Ammon's horn (tissue), 1 donor: ENCODE measurements at places on chromosomes 7 and 10.

GRCh38 chr7:42883950-42884349 is 27.9 kb downstream of the C7orf25 start:
- DNase-seq = peak; percentile 8

DNA sequence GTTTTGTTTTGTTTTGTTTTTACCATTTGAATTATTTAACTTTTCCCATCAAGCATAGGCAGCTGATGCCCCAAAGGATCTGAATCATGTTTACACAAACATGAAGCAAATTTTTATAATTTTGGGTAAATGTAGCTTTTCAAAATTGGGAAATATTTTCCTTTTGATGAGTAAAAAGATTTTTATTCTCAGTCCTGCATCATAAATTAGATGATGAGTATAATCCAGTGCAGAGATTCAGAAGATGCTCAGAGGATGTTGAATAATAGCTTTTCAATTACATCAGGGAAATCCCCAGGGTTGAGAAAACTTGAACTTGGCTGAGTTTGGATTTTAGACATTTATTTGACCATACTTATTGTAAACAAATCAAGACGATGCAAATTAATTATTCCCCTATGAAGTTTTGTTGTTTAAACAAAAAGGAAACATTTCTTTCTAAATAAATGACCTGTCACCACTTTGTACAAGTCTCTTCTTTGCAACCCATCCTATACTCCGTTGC is 121.7 kb downstream of the FAM204A start:
- no peak for DNase-seq

DNA sequence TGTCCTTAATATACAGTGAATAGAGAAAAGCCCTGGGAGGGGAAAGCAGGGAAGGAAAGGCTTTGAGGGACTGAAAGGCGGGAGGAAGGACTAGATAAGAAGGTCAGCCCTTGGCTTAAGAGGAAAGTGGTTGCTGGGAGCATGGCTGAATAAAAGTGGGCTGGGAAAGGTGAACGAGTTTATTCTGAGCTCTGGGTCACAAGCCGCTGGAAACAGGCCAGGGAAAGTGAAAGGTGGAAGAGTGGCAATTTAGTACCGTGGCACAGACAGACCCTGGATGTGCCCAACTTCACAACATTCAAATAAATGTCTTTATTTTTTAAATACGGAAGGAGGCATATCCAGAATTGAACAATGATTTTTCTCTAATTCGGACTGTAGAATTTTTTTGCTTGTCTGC is 39.7 kb downstream of the TAC1 start:
- no peak for DNase-seq

- DNase-seq = peak; percentile 69
These were observed 389.0 kb upstream of the PODXL start for GRCh38 chr7:131945313-131945911.

GRCh38 chr7:139861803-139862202 is 32.7 kb downstream of the TBXAS1 start:
- no peak for DNase-seq

GRCh38 chr7:57071-57470 is 135.3 kb upstream of the FAM20C start:
- DNase-seq = no peak

- no peak for DNase-seq
These were observed 24.9 kb upstream of the FAM3C start for GRCh38 chr7:121420976-121421375.

GRCh38 chr7:73668103-73668885 is 663 bp downstream of the VPS37D start:
- no peak for DNase-seq

DNA sequence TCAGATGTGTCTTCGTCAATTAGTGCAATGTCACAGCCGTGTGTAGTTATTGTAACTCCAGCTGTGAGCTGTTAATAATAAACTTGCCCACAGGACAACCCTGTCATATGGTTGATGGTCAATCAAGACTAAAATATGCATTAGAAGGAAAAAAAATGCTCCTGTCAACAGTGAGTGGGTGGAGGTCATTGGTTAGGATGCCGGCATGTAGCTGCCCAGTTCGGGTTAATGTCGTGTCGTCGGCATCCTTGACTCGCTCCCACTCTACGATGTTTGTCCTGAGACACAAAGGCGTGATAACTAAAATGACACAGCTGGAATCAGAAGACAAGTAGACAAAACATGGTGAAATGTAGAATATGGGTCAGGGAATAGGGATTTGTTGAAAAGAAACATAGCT is 442.8 kb upstream of the NPVF start:
- DNase-seq = no peak

DNA sequence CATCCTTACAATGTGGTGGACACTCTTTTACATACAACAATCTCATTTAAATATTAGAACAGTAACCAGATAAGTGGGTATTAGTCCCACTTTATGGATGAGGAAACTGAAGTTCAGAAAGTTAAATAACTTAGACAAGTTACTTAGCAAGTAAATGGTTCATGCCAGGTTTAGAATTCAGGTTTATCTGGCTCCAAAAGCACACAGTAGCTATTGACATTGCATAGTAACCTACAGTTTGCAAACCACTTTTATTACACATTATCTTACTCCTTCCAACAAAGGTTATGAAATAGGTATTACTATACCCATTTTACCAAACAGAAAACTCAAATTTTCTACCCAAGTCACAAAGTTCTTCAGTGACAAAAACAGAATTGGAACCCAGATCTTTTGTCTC is 19.7 kb upstream of the NKX2-3 start:
- DNase-seq = no peak

DNA sequence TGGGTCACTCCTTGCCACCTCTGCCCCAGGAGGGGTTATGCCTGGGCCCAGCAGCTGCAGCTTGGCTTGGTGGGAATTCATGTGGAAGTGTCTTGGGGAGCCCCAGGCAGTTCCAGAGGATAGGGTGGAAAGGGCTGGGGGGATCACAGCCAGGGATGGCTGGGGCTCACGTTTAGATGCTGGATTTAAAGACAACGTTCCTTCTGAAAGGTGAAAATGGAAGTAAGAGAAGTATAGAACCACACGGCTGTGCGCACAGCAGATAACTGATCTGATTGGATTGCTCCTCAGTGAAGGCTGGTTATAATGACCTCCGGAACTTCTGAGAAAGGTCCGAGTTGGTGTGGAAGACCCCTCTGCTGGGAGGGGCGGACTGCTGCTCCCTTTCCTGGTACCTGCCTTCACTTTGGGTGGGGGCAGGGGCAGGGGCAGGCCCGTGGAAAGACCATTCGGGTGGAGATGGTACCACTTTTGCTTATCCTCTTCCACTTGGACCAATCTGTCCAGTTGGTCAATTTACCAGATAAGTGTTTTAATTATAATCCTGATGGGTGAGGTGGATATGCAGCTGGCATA is 7.9 kb upstream of the MYL7 start:
- no peak for DNase-seq

DNA sequence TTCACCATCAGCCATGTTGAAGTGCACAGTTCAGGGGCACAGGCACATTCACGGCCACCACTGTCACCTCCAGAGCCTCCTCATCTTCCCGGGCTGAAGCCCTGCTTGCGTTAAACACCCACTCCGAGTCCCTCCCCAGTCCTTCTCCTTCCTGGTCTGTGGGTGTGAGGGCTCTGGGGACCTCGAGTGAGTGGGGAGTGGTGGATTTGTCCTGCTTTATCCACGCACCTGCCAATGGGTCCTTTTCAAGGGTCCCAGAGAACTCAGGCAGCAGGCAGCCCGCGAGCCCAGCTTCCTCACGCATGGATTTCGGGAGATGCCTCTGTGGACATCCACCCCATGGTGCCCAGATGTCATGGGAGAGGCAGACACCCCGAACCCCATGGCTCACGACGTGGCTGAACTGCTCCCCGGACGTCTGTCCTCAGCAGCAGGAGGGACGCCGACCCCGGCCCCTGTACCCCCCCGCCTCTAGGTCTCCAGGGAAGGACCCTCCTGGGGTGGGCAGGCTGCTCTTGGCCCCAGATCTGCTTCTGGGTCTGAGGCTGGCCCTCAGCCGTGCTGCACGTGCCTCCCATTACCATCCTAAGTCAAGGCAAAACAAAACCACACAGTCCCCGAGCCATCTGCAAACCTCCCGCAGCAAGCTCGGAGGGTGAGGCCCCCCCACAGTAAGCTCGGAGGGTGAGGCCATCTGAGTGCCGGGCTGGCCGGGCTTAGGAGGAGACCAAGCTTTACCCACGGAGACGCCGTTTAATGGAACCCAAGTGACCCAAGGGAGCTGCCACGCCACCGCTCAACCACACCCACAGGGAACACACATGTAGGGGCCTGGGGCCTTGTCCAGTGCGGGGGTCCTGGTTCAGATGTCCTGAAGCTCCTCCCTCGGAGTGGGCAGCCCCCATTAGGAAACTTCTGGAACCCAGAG is 9.0 kb downstream of the CYP2W1 start:
- DNase-seq = no peak

- DNase-seq = no peak
These were observed 44.8 kb upstream of the CUX1 start for GRCh38 chr7:101772508-101773211.

DNA sequence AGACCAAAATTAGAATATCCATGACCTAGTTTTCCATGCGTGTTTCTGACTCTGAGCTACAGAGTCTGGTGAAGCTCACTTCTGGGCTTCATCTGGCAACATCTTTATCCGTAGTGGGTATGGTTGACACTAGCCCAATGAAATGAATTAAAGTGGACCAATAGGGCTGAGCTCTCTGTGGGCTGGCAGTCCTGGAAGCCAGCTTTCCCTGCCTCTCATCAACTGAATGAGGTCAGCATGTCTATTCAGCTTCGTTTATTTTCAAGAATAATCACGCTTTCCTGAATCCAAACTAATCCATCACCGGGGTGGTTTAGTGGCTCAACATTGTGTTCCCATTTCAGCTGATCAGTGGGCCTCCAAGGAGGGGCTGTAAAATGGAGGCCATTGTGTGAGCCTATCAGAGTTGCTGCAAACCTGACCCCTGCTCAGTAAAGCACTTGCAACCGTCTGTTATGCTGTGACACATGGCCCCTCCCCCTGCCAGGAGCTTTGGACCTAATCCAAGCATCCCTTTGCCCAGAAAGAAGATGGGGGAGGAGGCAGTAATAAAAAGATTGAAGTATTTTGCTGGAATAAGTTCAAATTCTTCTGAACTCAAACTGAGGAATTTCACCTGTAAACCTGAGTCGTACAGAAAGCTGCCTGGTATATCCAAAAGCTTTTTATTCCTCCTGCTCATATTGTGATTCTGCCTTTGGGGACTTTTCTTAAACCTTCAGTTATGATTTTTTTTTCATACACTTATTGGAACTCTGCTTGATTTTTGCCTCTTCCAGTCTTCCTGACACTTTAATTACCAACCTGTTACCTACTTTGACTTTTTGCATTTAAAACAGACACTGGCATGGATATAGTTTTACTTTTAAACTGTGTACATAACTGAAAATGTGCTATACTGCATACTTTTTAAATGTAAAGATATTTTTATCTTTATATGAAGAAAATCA is 35.5 kb downstream of the CAV1 start:
- no peak for DNase-seq

GRCh38 chr7:157392256-157393037 is 55.6 kb downstream of the DNAJB6 start:
- DNase-seq = no peak

DNA sequence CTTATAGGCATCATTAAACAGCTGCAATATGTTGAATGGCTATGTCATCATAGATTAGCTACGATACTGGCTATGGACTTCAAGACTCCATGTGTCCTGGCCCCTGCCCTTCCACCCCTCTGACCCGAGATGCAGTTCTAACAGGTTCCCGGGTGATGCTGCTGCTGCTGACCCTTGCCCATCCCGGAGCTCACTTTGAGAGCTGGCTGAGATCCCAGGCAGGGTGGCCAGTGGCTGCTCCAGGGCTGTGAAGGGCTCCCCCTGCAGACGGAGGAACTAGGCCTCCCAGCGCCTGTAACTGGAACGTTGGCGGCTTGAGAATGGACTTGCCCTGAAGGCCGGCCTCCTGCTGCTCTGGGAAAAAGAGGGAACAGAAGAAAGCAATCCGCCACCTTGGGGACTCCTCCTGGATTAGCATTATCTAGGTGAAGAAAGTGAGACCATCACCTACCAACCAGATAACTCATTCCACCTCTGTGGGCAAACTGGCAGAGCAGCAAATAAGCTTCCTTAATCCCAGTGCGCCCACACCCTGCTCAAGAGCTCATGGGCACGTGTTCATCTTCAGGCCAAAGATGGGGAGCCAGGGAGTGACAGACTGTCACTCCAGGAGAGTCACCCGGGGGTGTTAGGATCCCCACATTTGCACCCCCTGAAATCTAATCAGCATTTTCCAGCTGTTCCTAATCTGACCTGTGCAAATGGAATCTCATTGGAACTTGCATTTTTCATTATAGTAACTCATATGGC is 56.8 kb downstream of the PARP12 start:
- no peak for DNase-seq

- no peak for DNase-seq
These were observed 3.7 kb upstream of the STK32C start for GRCh38 chr10:132311338-132311939.

- peak; percentile 38 for DNase-seq
These were observed 46.8 kb upstream of the NFE2L3 start for GRCh38 chr7:26105236-26105635.

- peak; percentile 13 for DNase-seq
These were observed 188.5 kb upstream of the AGR3 start for GRCh38 chr7:17070231-17070708.

- DNase-seq = no peak
These were observed 276.6 kb downstream of the GPR158 start for GRCh38 chr10:25451401-25451800.

GRCh38 chr10:117353684-117354083 is 21.6 kb downstream of the PDZD8 start:
- DNase-seq = no peak

- no peak for DNase-seq
These were observed 294.7 kb upstream of the AOAH start for GRCh38 chr7:37018954-37019353.

GRCh38 chr7:6604458-6604857 is 11.0 kb upstream of the ZNF853 start:
- DNase-seq = no peak

DNA sequence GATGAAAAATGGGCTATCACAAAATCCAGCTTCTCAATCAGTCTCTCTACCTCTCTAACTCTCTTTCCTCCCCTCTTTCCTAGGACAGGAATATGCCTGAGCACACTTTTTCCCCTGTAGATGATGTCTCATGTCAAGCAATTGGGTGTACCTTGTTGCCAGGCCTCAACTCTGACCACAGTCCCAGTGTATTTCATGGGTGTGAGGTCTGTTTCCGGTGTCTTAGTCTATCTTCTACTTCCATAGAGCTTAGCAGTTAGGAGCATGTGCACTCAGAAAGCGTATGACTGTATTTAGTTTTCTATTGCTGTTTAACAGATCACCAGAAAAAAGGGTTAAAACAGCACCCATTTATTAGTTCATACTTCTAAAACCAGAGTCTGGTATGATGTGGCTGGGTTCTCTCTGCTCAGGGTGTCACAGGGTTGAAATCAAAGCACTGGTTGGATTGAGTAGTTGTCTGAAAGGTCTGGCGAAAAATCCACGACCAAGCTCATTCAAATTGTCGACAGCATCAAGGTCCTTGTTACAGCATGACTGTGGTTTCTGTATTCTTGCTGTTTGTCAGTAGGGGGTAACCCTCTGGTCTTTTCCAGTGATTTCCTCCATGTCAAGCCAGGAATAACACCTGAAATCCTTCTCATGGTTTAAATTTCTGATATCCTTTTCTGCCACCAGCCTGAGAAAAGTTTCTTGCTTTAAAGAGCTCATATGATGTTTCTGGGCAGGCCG is 130.0 kb downstream of the THSD7A start:
- no peak for DNase-seq
